ENCODE measurements at places on chromosomes 5 and 9. TPM values are rescaled to one million over a fixed set of nuclear protein-coding genes. Genes with fewer than 3 reads are reported as not detected.

GRCh38 chr5:81393783-81394718, at the start of gene ACOT12:
ACOT12 (minus strand) TSS chr5:81394134; CDS start chr5:81394114, 20 bp downstream.
- peak; percentile 41 for DNase-seq

The MOB3B gene
- 22.7 TPM for total RNA-seq

The BARHL1 gene
- total RNA-seq = not detected

The ADAM19 gene
- 12.0 TPM for total RNA-seq
